Bronchial epithelial cell (primary cell): ENCODE measurements at places on chromosomes 6 and 20. TPM values are rescaled to one million over a fixed set of nuclear protein-coding genes. Genes with fewer than 3 reads are reported as not detected.

- DNase-seq = peak; percentile 44
Measured at GRCh38 chr6:139364302-139364981, 10.0 kb downstream of the CITED2 start.

GRCh38 chr6:152223636-152224035 lies 413.5 kb downstream of the SYNE1 start:
- no peak for DNase-seq

DNA sequence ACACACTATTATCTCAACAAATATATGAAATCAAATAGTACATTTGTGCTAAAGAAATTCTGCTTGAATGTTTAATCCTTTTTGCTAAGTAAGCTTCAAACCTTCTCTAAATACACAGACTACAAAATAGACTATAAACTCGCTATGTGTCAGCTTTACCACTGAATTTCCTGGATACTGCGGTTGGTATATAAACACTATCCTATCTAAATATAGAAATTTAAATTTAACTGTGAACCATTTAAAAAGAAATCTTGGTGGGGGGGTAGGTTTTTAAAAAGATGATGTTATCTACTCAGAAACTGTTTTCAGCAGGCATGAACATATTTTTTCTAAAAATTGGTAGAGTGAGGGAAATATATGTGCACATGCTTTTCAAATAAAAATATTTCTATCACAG lies 306.5 kb upstream of the RUNX2 start:
- peak; percentile 3 for DNase-seq

DNA sequence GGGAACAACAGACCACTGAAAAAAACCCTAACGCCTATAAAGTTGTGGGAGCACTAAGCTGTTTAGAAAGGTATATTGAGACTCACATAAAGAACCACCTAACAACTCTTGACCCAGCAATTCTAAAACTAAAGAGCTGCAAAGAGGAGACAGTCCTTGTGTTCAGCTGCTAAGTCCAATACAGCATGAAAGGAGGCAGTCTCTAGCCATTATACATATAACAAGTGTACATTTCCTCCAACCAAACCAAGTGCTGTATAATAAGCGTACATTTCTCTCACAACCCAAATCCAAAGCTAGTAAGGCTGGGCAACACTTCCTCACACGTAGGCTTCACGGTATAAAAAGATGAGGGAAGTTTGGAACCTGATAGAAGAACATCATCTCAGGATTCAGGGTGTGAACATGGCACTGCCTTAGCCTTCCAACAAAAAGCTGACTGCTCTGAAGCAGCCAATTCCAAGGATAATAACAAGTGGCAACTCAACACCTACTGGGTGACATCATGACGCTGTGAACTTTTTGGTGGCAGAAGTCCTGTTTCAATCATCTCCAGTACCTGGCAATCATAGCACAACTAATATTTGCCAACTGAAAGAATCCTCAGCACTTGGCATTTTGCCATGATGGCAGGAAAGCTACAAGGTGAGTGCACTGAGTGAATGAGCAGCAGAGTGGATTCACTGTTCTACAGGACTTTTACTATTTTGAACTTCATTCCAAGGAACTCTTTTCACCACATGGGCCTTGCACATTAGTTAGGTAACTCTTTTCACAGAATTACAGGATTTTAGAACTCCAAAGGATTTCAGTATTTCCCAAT lies 16.6 kb downstream of the TBC1D20 start:
- no peak for DNase-seq

DNA sequence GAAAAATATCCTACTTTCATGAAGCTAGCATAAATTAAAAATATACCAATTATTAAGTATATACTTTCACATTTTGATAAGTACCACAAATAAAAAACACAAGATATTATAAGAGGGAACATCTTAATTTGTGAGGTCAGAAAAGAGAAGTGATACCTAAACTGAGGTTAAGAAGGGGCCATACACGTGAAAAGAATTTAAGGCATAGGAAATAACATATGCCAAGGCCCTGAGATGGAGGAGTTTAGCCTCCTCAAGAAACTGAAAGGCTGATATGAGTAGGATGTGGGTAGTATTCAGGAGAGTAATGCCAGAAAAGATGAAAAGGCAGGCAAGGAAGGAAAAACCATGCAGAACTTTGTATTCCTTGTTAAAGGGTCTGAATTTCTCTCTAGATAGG lies 116.6 kb upstream of the HTR1E start:
- DNase-seq = no peak

- DNase-seq = no peak
Measured at GRCh38 chr20:39333211-39333610, 371.1 kb downstream of the DHX35 start.

- DNase-seq = peak; percentile 64
Measured at GRCh38 chr6:130434174-130434873, 68.5 kb downstream of the TMEM200A start.

DNA sequence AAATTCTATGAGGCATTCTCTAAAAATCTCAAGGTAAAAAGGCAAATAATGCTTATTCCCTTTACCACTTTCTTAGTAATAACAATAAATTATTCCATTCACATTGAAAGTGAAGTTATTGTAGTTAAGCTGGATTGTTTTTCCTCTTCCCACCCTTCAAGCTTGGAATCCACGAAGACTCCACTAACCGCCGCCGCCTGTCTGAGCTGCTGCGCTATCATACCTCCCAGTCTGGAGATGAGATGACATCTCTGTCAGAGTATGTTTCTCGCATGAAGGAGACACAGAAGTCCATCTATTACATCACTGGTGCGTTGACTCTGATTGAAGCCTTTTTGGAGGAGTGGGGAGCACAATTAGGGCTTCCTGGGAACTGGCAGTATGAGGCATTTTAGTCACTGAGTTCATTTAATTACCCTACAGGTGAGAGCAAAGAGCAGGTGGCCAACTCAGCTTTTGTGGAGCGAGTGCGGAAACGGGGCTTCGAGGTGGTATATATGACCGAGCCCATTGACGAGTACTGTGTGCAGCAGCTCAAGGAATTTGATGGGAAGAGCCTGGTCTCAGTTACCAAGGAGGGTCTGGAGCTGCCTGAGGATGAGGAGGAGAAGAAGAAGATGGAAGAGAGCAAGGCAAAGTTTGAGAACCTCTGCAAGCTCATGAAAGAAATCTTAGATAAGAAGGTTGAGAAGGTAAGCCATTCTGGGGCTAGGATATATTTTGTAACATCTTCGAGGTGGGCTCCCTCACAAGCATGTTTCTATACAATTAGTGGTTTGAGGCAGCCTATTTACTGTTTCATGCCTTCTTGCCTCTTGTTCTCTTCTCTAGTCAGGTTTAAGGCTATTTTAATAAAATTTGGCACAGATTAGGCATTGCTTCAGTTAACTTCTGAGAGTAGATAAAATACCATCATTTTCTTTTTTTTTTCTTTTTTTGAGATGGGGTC lies 4.9 kb downstream of the HSP90AB1 start:
- DNase-seq = no peak

Gene GPSM3
- total RNA-seq = 0.64 and 0.79 TPM in 2 replicates

Gene MAP7
- total RNA-seq = 30.8 and 50.4 TPM in 2 replicates

Gene TBC1D22B
- total RNA-seq = 4.7 and 6.7 TPM in 2 replicates

Gene HCK
- total RNA-seq = under 0.01 and 0.13 TPM in 2 replicates

Gene RIPPLY2
- not detected in 2 replicates for total RNA-seq

Gene CPNE1
- total RNA-seq = 76.3 and 85.5 TPM in 2 replicates

Gene IL17A
- total RNA-seq = not detected in 2 replicates

Gene CDC25B
- total RNA-seq = 7.6 and 17.9 TPM in 2 replicates
